ENCODE measurements at places on chromosomes 13 and 19.

DNA sequence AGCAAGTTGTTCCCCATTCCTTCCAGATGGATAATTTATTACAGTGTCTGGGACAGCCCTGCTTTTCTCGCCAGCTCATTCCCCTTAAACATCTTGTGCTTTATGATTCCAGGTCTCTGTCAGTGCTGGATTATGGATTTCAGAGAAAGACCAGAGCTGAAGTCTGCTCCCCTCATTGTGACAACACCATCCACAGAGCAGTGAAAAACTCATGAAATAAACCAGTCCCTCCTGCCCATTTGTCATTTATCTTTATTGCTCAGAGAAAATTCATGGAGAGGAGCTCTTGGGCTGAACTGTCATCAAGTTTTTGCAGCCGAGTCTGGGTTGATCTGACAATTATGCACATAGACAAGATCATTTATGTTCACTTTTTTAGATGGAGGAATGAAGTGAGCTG lies 92.7 kb upstream of the GPR12 start:
- no peak for DNase-seq

DNA sequence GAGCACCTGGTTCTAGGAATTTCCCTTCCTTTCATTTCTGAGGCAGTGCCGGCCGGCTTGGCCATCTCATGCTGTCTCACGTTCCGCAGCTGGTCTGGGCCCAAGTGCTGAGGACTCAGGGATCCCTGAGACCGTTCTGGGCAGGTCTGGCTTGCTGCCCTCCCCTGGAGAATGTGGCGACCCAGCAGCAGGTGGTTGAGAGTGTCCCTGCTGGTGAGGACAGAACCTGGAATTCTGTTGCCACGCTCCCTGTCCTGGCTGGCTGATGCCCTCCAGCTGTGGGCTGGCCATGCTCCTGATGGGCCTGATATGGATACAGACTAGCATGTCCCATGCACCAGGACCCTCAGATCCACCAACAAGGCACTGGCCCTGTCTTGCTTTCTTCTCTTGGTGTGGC lies 114.0 kb upstream of the C1QTNF9B start:
- DNase-seq = no peak

GRCh38 chr13:75803164-75803611 lies 167.1 kb downstream of the LMO7 start:
- peak; percentile 18 for DNase-seq

DNA sequence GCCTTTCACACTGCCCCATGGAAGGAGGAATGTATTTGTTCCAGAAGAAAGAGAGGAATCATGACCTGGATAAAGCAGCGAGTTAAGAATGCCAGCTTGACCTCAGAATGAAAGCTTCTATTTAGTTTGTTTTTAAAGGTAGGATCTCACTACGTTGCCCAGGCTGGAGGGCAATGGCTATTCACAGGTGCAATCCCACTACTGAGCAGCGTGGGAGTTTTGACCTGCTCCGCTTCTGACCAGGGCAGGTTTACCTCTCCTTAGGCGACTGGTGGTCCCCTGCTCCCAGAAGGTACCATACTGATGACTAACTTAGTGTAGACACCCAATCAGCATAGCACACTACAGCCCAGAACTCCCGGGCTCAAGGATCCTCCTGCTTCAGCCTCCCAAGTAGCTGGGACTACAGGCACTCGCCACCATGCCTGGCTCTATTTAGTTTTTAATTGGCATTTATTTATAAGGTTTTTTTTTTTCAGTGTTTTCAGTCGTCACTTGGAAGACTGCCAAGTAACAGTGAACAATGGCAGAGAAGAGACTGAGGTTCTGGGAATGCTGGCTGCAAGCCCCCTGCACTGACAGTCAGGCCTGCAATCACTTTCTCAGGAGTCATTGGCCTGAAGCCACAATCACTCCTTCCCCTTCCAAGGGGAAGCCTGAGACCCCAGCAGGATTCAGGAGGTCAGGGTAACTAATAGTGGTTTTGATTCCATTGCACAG lies 73.1 kb downstream of the EPS15L1 start:
- DNase-seq = no peak

GRCh38 chr13:23146811-23147625 lies 33.8 kb upstream of the SGCG start:
- DNase-seq = no peak

Measured in NT2/D1 (cell line).